ENCODE measurements at places on chromosomes 4 and X. TPM values are rescaled to one million over a fixed set of nuclear protein-coding genes. Genes with fewer than 3 reads are reported as not detected.

GRCh38 chr4:46445710-46446314 is 55.9 kb upstream of the GABRA2 start:
- no peak for DNase-seq

DNA sequence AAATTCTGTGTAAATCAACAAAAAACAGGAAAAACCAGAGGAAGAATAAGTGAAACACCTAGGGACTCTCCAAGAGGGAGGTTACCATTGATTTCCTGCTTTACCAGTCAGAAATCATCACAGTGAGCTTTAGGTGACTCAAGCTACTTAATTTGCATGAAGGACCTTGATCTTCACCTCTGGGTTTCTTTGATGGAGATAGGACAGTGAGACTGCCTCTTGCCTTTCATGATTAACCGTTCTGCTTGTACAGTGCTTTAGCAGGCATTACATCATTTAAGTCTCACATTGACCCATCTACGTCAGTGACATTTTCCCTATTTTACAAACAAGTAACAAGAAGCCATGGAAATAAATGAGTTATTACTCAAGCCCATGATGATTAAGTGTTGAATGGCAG is 3.4 kb upstream of the GK start:
- no peak for DNase-seq

DNA sequence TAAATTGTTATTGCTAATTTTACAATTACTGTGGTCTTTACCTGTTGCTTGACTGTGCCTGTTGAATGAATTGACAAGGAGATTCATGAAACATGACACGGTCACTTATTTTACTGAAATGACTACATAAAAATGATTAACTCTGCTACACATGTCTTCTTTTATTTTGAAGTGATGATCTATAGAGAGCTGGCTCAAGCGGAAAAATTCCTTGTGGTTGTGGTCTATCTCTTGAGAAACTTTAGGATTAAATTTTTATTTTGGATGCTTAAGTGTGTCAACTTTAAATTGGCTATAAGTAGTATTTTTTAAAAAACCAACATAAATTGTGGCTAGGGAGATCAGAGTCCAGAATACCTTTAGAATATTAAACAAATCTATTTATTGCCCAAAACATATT is 131.8 kb upstream of the PITX2 start:
- no peak for DNase-seq

DNA sequence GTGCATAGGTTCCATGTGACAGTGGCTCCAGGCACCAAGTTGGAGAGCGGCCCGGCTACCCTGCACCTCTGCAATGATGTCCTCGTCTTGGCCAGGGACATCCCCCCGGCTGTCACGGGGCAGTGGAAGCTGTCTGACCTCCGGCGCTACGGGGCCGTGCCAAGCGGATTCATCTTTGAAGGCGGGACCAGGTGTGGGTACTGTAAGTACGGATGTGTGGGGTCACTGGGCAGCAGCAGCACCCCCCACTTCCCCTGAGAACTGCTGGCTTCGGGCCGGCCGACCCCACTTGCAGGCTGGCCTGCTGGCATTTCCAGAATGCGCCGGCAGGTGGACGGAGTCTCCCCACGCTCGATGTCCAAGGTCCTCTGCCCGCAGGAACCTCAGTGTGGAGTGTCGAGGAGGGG is 13.2 kb downstream of the DOK7 start:
- DNase-seq = no peak

DNA sequence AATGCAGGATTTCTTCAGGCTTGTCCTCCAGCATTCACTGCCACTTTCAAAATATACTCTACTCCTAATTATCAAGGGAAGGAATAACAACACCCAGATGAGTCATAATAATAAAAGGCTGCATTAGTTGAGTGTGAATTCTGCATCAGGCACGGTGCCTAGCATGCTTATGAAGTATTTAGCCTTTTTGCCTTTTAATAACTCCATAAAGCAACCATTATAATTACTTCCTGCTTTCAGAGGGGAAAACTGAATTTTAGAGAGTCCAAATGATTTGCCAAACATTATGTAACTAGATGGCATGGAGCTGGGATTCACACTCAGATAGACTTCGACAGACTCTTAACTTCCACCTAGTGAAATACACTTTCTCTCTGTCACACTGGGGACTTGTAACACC is 2365.5 kb downstream of the PCDH7 start:
- DNase-seq = no peak

DNA sequence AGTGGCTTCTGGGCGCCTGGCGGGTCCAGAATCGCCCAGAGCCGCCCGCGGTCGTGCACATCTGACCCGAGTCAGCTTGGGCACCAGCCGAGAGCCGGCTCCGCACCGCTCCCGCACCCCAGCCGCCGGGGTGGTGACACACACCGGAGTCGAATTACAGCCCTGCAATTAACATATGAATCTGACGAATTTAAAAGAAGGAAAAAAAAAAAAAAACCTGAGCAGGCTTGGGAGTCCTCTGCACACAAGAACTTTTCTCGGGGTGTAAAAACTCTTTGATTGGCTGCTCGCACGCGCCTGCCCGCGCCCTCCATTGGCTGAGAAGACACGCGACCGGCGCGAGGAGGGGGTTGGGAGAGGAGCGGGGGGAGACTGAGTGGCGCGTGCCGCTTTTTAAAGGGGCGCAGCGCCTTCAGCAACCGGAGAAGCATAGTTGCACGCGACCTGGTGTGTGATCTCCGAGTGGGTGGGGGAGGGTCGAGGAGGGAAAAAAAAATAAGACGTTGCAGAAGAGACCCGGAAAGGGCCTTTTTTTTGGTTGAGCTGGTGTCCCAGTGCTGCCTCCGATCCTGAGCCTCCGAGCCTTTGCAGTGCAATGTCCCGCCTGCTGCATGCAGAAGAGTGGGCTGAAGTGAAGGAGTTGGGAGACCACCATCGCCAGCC is at the start of gene ATOH1:
Gene ATOH1, plus strand, starts transcription at position 422 of the 663 bp plus-strand sequence. Its CDS starts 174 bp downstream, at position 596.
- DNase-seq = no peak

DNA sequence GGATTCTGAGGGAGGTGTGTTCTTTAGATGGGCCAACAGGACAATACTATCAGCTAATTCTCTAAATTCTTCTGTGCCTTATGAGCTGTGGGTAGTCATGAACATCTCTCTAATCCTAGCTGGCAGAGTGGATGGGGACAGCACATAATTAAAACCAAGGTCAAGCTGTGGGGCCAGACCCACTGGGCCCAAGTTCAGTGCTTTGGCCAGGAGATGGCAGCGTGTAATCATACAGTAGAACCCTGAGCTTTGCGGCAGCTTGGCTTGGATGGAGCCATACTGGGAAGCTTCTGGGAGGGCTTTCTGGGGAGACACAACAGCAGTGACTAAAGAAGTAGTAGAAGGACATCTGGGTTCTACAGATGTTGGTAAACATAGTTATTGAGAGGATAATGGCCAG is 140.3 kb upstream of the CXCL13 start:
- no peak for DNase-seq

DNA sequence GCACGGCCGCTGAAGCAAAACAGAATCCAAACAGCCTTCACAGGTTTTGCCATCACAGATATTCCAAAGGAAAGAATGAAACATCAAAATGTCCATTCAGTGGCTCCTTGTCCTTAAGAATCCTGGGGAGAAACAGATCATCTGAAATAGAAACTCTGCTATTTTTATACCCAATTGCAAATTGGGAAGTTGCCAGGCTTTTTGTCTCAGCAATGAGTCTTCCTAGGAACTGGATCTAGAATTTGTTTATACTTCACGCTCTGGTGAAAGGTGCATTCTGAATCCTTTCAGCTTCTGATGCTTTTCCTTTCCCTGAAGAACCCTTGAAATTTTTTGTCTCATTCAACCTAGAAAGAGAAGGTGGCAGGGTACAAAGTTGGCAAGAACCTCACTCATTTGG is 218.9 kb downstream of the FBXW7 start:
- DNase-seq = no peak

- no peak for DNase-seq
Measured at GRCh38 chr4:102754044-102754443, 6.7 kb downstream of the MANBA start.

DNA sequence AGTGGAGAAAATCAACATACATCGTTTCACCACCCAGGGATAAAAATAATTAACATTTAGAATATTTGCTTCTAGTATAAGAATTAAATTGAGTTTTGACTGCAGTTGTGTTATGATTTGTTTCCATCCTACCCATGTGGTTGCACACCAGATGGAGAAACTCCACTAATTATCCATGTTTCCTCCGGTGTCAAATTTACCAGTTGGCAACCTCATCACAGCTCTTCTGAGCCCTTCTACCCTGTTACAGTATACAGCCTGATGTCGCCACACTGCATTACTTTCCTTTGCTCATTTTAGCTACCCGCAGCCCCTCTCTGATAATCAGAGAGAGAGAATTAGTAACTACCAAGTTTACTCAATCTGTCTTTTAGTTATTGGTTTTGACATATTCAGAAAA is 411.2 kb downstream of the DTHD1 start:
- no peak for DNase-seq

The KDR gene
- 0.05 TPM for total RNA-seq

The MAP7D2 gene
- 0.66 TPM for total RNA-seq

The SLC38A5 gene
- total RNA-seq = 271 TPM
